ENCODE measurements at places on chromosomes 1 and 21.

GRCh38 chr1:216183454-216183853, 239.8 kb downstream of the USH2A start:
- DNase-seq, result no peak

- DNase-seq, result no peak
Measured at GRCh38 chr1:68329096-68329835, 96.9 kb upstream of the WLS start.

DNA sequence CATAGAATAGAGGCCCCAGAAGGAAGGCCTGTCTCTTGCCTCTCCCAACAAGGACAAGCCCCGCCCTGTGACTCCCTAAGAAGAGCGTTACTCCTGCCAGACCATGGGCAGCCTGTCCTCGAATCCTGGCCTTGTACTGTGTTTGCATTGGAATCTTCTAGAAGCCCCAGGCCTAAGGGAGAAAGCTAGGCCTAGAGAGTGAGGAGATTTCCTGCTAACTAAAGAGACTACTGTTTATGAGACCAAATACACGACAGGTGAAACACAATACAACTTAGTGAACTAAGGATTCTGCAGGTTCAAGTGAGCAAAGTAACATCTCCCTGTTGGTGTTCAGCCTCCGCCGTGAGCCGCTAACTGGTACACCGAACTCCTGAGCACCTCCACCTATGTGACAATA, 62.7 kb downstream of the SYF2 start:
- DNase-seq, result no peak

DNA sequence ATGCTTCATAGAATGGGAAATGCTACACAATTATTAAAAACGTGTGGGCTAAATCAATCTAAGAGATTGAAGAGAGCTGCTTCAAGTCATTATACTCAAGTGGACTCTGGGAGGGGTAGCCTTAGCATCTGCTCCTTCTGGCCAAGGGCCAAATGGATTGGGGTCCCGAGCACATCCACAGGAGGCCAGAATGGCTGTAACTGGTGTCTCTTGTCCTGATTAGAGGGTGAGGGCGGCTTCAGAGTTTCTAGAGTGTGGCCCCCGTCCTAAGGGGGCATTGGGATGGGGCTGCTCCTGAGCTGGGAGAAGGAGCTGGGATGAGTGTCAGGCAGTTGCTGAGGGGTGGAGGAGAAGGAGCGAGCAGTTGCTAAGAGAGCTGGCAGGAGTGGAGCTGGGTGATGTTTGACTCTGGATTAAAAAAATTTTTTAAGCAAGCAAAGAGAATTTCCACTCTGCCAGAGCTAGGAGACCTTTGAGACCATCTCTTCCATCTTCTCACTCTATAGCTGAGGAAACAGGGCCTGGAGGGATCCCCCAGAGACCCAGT, 71.3 kb upstream of the TLR5 start:
- DNase-seq, result no peak

- DNase-seq, result no peak
Measured at GRCh38 chr1:96400089-96400488, 321.5 kb upstream of the PTBP2 start.

DNA sequence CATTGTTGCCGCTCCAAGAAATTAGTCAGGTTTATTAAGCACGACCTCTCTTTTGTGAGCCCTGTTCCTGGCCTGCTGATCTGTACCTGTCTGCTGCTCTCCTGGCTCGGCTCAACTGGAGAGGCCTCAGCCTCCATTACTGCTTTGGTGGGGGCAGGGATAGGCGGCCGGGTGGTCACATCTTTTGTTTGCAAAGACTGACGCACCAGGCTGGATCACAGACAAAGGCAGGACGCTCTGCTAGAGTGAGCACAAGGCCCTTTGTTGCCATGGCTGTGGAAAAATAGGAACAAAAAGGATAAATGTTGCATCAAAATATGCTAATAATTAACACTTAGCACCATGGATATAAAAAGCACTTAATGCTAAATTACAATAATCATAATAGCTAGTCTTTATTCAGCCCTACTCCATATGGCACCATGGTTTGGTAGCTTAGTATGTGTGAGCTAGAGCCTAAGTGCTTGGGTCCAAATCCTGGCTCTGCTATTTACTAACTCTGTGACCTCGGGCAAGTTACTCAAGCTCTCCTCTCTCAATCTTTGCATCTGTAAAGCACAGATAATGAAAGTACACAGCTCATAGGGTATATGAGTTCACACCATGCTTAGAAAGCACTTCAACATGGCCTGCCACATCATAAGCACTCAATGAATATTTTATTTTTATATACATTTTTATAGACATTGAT, 28.9 kb upstream of the HPDL start:
- no peak for DNase-seq
